AG08395 (cell line): ENCODE measurements at places on chromosomes 4 and X.

DNA sequence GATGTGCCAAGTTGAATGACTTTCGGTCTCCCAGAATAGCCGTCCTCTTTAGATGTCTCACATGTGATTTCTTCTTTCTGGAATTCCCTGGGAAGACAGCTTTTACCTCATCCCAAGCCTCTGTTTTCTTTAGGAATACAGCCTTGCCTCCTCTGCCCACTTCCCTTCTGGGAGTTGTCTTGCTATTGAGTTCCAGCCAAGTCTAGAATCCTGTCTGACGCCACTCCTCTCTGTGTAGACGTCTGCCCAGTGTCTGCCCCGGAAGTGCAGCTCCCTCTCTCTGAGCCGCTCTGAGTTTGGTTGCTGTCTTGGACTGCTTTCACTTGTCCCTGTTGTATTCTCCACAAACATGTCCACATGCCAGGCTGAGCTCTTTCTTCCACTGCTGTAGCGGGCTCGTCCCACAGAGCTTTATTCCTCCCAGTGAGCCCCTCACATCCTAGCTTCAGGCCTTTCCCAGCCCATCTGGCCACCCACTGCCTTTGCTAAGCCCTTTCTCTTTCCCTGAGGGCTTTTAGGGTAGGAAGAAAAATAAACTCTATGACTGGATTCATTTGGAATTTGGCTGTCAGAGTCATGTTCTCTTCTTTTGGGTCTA is 9.0 kb upstream of the IGFBP7 start:
- DNase-seq = peak; percentile 94

DNA sequence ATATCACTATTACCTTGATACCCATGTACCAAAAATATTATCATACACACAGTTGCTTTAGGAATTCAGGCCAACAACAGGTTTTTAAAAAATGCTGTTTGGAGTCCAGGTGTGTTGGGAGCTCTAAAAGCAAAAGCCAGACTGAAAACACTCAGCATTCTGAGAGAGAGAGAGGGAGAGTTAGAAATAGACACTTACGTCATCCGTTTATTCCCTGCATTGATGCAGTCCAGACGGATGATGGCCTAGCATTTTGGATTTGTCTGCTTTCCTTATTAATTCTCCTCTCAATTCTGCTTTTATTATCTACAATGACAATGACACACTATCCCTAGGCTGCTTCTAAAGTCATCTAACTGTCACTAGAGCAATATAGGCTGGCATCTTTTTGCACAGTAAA is 358.3 kb upstream of the BOD1L1 start:
- DNase-seq = no peak

GRCh38 chr4:186021461-186022167 is 47.3 kb upstream of the TLR3 start:
- peak; percentile 63 for DNase-seq

- no peak for DNase-seq
These were observed 14.7 kb downstream of the ATP8A1 start for GRCh38 chr4:42642101-42642797.

- no peak for DNase-seq
These were observed 33.9 kb upstream of the ADGRG2 start for GRCh38 chrX:19156186-19156585.

DNA sequence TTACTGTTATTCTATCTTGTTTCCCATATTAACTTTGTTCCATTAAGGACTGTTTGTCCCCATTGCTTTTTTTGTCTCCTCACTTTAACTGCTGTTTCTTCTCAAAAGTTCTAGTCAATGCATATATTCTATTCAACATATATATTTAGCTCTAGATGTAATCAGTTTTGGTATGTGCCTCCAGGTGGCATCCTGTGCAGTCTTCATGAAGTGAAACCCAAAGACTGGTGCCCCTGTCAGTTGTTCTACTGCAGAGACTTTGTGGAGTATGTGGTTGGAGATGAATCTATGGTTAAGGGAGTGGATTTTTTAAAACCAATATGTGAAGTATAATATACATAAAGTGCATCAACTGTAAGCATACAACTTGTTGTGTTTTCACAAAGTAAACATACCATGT is 57.0 kb downstream of the VAMP7 start:
- no peak for DNase-seq

DNA sequence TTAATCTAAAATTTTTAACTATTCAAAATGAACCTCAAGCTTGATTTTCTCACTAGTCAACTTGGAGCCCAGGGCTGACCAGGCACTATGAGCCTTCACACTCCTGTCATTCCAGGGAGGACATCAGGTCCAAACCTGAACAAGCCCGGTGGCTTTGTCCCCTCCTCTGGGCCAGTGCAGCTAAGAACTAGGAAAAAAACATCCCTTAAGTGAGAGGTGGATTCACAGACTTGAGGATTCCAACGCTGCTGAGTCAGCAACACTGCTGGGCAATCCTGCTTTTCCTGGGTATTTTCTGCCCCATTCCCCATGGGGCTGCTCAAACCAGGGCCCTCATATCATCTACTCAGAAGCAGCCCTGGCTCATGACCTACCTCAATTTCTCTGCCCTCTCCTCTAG is 4.0 kb downstream of the RNF212 start:
- no peak for DNase-seq

GRCh38 chrX:10831716-10832502 is 211.5 kb upstream of the MID1 start:
- no peak for DNase-seq

GRCh38 chr4:60637976-60638375 is 562.1 kb upstream of the ADGRL3 start:
- DNase-seq = no peak
